ENCODE measurements at places on chromosomes 13 and 19.

GRCh38 chr19:17406046-17406886 is 836 bp upstream of the BST2 start:
- DNase-seq = peak; percentile 14

DNA sequence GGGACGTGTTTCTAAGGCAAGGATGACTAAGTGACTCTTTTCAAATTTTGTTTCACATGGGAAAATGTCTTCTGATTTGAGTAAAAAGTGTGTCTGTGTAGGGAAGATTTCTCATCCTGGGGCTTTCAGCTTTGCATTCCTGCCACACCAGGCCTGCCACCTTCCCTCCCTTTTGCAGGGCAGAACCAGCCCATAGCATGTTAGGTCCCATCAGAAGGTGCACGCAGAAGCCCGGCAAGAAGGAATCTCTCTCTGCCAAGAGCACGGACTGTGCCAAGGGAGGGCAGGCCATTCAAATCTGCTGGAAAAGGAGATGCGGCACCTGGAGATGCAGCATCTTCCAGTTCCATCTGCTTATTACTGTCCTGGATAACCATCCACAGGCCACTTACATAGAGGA is 212.0 kb downstream of the SLC7A1 start:
- no peak for DNase-seq

DNA sequence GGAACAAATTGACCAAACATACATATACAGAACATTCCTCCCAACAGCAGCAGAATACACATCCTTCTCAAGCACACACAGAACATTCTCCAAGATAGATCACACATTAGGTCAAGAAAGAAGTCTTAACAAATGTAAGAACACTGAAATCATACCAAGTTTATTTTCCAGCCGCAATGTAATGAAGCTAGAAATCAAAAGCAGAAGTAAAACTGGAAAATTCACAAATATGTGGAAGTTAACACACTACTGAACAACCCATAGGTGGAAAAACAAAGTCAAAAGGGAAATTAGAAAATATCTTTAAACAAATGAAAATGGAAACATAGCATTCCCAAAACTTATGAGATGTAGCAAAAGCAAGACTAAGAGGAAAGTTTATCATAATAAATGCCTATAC is 692.6 kb downstream of the DIAPH3 start:
- DNase-seq = no peak

- DNase-seq = no peak
Observed at GRCh38 chr13:82947683-82948082, 934.6 kb downstream of the SLITRK1 start.

GRCh38 chr13:109569958-109570711 is 216.2 kb downstream of the IRS2 start:
- DNase-seq = no peak

GRCh38 chr13:30355384-30355699 is 48.0 kb upstream of the KATNAL1 start:
- DNase-seq = no peak

DNA sequence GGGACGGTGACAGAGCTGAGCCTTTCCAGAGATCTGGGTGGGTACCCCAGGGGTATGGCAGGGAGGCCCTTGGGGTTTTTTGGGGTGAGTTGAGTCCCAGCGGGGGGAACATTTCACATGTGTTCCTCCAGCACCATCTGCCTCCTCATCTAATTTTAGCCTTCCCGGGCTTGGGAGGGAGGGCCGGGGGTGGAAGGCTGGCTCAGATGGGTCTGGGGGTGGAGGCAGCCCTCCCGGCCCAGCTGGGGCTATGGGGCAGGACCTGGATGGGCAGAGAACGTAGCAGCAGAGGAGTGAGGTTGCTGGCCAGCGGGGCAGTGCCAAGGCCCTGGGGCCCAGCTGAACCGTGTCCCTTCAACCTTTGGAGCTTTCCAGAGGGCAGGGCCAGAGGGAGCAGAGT is 23.5 kb downstream of the ADGRL1 start:
- no peak for DNase-seq

- no peak for DNase-seq
Observed at GRCh38 chr13:37257706-37258105, 152.2 kb upstream of the CSNK1A1L start.

DNA sequence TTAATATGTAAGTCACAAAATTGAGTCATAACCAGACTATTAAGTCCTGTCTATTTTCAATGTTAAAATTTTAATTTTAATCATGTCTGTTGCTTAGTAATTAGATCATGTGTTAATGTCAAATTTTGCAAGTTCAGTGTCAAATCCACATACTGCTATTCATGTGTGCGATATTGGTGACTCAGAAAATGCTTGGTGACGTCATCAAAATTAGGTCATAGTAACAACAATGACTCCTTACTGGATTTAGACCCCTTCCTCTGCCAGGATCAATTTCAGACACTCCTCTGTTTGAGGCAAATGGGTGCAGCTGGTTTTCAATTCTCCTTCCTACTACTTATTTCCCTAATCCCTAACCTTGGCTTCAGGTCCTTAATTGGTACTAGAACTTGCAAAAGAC is 1394.3 kb upstream of the SLC10A2 start:
- no peak for DNase-seq

DNA sequence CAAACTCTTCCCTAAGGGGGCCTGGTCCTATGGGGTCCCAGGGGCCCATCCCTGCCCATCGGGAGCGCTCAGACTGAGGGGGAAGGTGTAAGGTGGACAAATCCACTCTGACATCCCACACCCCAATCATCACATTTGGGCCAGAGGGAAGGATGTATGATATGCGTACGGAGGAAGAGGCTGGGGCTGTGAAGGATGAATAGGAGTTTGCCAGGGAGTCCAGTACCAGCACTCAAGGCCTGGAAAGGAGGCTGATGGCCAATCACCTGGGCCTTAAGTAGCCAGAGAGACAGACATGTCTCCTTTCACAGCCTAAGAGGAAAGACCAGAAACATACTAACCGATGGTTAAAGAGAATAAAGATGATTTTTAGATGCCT is 14.9 kb downstream of the TJP3 start:
- DNase-seq = no peak
